ENCODE measurements at places on chromosomes 5 and 9.

DNA sequence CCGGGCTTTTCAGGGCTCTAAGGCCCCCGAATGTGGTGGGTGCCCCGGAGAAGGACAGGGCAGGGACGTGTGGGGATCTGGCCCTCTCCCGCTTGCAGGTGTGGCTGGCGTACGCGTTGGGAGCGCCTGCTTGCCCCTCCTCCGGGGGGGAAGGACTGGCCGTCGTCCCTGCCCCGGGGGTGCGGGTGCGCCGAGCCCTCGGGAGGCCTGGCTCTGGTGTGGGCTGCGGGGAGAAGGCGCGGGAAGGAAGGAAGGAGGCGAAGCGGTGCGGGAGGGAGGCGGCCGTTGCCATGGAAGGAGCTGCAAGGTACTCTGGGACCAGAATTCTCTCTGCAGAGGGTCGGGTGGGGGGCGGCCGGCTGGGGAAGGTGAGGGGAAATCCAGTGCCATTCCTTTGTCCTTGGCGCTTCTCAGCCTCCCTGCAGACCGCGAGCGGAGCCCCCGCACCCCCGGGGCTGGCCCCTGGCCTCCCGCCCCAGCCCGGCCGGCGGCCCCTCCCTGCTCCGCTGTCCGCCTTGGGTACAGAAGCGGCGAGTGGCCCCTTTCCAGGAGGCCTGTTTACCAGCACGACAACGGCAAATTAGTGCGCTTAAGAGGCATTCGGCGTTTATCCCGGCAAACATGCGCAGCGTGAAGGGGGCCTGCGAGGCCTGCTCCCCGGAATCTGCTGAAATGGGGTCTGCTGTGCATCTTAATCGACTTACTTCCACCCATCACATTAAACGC, 67.1 kb upstream of the UNC5A start:
- no peak for DNase-seq

- DNase-seq = no peak
These were observed 140.1 kb upstream of the ABCA1 start for GRCh38 chr9:105067895-105068580.

DNA sequence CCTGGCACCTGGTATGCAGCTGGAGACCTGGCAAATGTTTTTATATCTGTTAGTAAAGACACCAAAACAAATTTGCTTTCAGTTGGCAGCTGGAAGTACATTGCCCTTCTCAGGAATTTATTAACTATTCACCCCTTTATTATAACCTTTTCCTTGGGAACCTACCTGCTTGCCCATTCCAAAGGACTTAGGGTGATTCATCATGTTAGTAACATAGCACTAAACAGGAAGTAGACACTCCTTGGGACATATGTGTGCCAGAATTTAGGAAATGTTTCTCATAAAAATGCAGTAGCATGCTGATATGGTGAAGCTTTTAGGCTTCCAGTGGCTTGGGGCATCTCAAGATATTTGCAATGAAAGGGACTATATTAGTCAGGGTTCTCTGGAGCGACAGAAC, 184.2 kb downstream of the DMAC1 start:
- no peak for DNase-seq

- DNase-seq = no peak
These were observed 1051.5 kb upstream of the C9orf72 start for GRCh38 chr9:28624771-28625170.

DNA sequence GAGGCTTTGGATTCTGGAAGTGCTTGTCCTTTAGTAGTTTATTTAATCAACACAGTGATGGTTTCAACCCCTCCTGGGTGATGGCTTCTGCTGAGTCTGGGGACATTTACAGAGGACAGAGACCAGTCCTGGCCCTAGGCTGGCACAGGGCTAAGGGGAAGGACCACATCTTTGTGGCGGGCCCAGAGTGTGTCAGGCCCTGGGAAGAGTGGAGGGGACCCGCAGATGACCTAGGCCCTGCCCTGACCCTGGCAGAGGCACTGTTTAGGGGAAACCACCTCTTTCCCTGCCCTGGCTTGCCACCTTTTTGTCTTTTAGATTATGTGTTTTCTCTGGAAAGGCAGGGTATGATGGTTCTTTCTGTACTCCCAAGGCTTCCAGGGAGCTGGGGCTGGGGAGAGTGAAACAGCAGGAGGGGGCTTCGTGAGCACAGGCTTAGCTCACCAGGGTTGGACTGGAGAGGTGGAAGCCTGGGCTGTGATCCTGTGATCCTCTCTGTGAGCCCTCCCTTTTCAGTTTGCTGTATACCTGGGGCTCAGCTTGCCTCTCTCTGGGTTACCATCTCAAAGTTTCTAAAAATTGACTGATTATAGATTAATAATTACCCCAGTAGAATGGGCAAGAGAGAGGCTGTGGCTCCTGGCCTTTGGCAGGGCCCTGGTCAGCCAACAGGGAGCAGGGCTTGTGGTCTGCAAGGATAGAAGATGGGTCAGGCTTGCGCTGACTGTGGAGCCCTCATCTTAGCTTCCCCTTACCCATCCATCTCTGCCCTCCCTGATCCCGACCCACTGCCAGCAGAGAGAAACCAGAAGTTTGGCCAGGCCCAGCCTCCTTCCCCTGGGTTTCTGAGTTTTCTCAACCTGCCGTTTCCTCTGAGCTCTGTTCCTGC, 1.7 kb upstream of the SYNPO start:
- no peak for DNase-seq

DNA sequence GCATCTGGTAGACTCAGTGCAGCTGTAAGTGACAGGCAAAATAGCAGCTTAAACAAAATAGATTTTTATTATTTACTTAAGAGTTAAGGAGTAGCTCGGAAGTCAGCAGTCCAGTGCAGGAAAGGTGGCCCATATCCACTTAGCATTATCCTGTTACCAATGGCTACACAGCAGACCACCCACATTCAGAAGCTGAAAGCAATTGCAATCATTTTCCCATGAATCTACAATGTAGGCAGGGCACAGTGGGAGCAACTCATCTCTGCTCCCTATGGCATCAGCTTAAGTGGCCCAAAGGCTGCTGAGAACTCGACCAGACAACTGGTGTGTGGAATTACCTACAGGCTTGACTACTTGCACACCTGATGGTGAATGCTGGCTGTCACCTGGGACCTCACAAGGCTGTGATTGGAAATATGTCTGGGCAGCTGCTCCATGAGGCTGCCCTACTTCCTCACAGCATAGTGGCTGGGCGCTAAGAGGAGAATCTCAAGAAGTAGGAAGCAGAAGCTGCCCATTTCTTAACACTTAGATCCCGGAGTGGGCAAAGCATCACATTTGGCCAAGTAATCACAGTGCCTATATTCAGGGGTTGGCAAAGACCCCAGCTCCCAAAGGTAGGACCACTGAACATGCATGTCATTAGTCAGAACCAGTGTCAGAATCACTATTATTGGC, 56.4 kb downstream of the SNX18 start:
- no peak for DNase-seq
